ENCODE measurements at places on chromosomes 12 and 14.

- no peak for DNase-seq
Observed at GRCh38 chr12:11917501-11917900, 153.2 kb upstream of the BCL2L14 start.

- peak; percentile 93 for DNase-seq
Observed at GRCh38 chr12:109110988-109111495, 5.3 kb upstream of the ACACB start.

DNA sequence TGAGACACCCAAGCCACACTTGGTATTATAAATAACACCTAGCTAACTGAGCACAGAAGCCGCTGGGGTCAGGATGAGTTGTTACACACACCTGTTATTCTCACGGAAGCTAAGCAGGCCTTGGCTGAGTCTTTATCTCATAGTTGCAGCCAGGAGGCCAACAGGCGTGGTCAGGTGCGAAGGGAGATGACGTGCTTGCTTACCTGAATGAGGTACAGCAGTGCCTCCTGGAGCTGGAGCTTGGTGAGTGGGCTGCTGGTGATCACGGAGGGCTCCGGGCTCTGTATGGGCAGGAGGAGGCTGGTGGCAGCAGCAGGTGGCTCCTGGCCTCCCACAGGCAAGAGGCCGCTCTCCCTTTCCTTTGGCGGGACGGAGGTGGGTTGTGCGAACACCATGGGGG lies 30.4 kb upstream of the CACNA2D4 start:
- no peak for DNase-seq

GRCh38 chr14:61130512-61131260 lies 149.6 kb downstream of the SLC38A6 start:
- DNase-seq, result no peak

GRCh38 chr12:93003531-93004239 lies 74.6 kb upstream of the EEA1 start:
- DNase-seq, result no peak

- DNase-seq, result no peak
Observed at GRCh38 chr14:55583942-55584468, 4.0 kb downstream of the KTN1 start.

DNA sequence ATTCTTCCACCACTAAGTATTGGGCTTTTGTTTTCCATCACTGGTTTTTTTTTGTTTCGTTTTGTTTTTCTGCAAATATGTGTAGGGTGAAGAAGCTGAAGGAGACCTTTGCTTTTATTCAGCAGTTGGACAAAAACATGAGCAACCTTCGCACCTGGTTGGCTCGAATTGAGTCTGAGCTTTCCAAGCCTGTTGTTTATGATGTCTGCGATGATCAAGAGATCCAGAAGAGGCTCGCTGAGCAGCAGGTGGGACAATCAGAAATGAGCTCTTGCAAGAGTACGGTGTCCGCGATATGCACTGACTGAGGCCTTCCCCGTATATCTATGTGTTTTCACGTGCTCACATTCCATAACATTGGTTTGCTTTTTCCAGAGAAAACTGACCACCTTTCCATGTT lies 91.5 kb downstream of the ESR2 start:
- no peak for DNase-seq

- no peak for DNase-seq
Observed at GRCh38 chr12:72230589-72230988, 41.6 kb upstream of the TRHDE start.

- no peak for DNase-seq
Observed at GRCh38 chr12:13713556-13714410, 267.6 kb downstream of the GRIN2B start.

- DNase-seq, result no peak
Observed at GRCh38 chr12:1650978-1651361, 21.9 kb downstream of the WNT5B start.

DNA sequence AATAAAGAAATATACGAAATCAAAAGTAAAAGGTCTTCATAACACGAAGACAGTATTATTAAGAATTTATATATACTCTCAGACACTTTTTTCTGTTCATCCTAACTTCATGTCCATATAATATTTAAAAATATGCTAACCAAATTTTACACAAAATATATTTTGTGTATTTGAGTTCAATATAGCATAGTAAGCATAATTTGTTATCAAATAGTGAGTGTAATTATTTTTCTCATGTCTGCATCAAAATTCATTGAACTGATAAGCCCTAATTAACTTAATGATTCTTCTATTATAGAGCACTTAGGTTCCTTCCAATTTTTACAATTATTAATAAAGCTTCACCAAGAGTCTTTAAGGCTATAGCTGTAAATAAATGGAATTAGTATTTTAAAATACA lies 99.7 kb upstream of the SYT1 start:
- no peak for DNase-seq

DNA sequence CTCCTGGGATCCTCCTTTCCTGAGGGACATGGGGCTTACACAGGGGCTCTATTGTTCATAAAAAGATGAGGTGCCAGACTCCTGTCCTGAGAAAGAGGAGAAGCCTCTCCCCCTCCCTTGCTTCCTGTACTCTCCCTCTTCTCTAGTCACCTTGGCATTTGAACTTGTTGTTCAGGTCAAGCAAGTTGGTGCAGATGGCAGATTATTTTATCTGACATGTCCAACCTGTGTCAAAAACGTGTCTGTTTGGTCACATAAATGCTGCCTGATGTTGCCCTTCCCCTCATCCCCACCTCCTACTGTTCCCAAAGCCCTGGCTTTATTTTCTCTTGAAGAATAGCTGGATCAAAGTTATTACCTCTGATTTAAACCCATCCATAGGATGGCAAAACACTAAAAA lies 154.8 kb downstream of the TMX1 start:
- no peak for DNase-seq

DNA sequence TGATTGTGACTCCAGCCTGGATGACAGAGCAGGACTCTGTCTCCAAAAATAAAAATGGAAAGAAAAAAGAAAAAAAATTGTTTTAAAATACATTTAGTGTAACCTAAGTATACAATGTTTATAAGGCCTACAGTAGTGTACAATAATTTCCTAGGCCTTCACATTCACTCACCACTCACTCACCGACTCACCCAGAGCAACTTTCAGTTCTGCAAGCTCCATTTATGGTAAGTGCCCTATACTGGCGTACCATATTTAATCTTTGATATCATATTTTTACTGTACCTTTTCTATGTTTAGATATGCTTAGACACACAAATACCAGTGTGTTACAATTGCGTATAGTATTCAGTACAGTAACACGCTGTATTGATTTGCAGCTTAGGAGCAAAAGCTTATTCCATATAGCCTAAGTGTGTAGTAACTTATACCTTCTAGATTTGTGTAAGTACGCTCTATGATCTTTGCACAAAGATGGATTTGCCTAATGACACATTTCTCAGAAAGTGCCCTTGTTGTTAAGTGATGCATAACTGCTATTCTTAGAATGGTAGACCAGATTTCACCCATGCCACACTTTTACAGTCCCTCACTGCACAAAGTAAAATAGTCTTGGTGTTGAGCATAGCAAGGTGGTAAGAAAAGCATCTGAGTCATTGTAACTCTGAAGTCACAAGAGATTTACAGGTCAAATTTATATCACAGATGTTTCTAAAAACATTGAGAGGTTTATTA lies 151.9 kb downstream of the LRRK2 start:
- no peak for DNase-seq

DNA sequence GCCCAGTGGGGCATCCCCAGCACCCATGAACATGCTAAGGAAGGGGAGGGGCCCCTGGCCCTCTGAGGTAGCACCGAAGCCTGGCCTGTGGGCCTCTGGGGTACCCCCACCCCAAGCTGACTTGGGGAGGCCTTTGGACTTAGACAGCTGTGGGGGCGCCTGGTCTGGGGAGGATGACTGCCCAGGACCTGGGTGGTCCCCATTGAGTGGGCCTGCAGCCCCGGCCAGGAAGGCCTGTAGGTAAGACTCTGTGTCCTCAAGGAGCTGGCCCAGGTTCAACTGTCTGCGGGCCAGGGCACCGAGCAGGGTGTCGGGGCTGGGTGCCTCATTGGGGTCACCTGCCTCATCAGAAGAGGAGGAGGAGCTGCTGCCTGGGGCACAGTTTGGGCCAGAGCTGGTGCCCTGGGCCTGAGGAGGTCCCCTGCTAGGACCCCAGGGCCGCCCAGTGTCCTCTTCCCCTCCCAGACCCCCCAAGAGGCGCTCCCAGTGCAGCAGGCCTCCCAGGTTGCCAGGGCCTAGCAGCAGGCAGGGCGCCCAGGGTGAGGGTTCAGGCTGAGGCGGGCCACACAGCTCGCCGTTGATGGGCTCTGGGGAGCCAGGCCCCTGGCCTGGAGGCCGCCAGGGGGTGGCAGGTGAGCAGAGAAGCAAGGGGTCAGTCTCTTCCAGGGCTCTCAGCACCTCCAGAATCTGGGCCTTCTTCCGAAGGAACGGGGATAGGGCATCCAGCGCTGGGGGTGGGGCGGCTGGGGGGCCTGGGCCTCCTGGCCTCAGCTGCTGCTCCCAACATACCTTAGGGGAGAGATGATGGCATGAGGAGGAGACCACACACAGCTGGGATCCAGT lies 31.4 kb downstream of the NCKAP5L start:
- no peak for DNase-seq

DNA sequence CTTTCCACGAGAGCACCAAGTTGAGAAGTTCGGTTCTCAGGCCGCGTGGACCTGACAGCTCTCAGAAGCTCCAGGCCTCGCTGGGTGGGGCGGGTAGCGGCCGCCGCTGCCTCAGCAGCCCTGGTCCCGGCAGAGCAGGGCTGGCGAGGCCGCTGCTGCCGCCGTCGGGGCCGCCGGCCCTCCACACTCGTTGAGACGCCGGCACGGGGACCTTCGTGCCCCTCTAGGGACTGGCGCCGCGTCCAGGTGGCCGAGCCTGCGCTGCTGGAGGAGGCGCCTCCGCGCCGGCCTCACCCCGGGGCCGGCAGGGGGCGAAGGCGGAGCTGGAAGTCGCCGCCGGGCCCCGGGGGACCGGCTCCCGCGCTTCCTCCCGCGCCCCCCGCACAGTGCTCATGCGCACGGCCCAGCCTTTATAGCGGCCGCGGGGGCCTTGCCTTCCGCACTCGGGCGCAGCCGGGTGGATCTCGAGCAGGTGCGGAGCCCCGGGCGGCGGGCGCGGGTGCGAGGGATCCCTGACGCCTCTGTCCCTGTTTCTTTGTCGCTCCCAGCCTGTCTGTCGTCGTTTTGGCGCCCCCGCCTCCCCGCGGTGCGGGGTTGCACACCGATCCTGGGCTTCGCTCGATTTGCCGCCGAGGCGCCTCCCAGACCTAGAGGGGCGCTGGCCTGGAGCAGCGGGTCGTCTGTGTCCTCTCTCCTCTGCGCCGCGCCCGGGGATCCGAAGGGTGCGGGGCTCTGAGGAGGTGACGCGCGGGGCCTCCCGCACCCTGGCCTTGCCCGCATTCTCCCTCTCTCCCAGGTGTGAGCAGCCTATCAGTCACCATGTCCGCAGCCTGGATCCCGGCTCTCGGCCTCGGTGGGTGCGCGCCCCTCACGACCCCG lies at the start of gene COCH:
Gene COCH, plus strand, starts transcription at position 440 of the 879 bp plus-strand sequence. Its CDS starts 380 bp downstream, at position 820.
- DNase-seq, result no peak

DNA sequence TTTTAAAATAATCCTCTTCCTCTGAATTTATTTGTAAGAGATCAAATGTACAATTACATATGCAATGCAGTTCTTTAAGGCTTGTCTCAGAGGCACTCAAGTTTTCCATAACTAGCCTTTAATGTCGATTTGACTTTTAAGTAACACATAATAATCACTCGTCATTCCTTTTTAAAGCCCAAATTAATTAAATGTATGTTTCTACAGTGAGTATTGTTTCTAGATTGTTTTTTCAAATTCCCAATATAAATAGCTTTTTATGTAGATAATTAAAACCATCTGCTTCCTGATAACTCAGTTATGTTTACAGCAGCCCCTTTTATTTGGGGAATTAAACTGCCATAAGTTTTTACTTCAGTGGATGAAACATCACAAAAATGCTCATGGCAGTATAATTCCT lies 185.1 kb downstream of the ETNK1 start:
- DNase-seq, result no peak

- DNase-seq, result no peak
Observed at GRCh38 chr12:8156845-8157244, at the start of gene ZNF705A. ZNF705A (plus strand) TSS chr12:8157015; CDS start chr12:8172626, 15,611 bp downstream.

GRCh38 chr12:29273178-29273843 lies 107.7 kb downstream of the ERGIC2 start:
- no peak for DNase-seq

GRCh38 chr12:92739113-92739512 lies 36.3 kb downstream of the PLEKHG7 start:
- DNase-seq, result no peak

DNA sequence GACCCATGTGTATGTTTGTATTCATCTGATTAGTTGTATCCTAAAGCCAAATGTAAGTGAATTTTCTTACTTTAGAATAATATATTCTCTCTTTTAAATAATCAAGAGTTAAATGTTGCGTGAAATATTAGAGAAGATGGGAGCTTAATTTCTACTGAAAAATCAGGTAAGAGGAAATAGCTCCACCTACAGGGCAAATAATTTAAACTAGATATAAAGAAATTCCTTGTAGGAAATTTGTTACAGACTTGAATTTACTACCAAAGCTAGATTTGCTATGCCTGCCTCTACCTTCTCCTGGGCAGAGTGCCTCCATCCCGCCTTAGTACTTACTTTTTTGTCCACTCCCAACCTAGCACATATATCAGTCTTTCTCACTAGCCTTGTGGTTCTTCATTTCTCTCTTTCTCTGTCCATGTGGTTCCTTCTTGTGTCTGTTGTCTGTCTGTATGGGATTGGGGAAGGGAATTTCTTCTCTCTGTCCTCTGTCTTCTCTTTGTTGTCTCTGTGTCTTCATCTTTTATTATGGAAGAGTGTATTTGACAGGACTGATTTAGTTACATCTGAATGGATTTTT lies 44.7 kb downstream of the PALS1 start:
- DNase-seq, result no peak

- no peak for DNase-seq
Observed at GRCh38 chr12:115898670-115899069, 378.8 kb downstream of the MED13L start.

DNA sequence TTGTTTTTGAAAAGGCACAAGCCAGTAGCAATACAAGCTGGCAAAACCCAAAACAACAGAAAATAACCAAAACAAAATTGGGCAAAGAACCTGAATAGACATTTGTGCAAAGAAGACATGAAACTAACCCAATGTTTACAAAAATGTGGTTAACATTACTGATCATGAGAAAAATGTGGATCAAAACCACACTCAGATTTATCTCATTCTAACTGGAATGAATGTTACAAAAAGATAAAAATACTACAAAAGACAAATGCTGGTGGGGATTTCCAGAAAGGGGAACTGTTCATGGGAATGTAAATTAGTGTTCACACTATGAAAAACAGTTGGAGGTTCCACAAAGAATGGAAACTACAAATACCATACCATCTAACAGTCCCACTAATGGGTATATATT lies 26.6 kb downstream of the ASCL4 start:
- no peak for DNase-seq
